ENCODE measurements at places on chromosomes 11 and 22. TPM values are rescaled to one million over a fixed set of nuclear protein-coding genes. Genes with fewer than 3 reads are reported as not detected.

Gene SCARF2
- 16.8 TPM for total RNA-seq

Gene SHANK3
- 10.6 TPM for total RNA-seq

Gene OR10S1
- not detected for total RNA-seq

Gene IRAG1
- 21.2 TPM for total RNA-seq

Gene ASRGL1
- total RNA-seq, result 17.8 TPM

Gene C2CD2L
- total RNA-seq, result 9.8 TPM

Gene RIC8A
- 81.7 TPM for total RNA-seq

Gene MUC6
- total RNA-seq, result not detected

Gene LRRC75B
- total RNA-seq, result 16.0 TPM

Gene GAS2L1
- 9.0 TPM for total RNA-seq

Gene TRIM29
- 44.5 TPM for total RNA-seq

Gene FAM181B
- total RNA-seq, result 1.8 TPM

Gene DEPDC7
- total RNA-seq, result 4.1 TPM

Gene LARGE2
- total RNA-seq, result 3.8 TPM

Gene GAB4
- total RNA-seq, result not detected

Gene RGL4
- not detected for total RNA-seq

Gene BATF2
- 0.16 TPM for total RNA-seq

Gene FBLN1
- 206 TPM for total RNA-seq

Gene AMPD3
- total RNA-seq, result 10.1 TPM

Gene FOSL1
- not detected for total RNA-seq

Gene SLC15A3
- total RNA-seq, result 14.8 TPM

Gene RASL10A
- 2.9 TPM for total RNA-seq

Gene CHRNA10
- 0.88 TPM for total RNA-seq

Gene CLTCL1
- 21.1 TPM for total RNA-seq

Data from camera-type eye (tissue), 1 donor.